Activated T-helper 17 cell treated with anti-CD3 and anti-CD28 coated beads, Interleukin-2, amount 50 U/mL, for 72 hours (primary cell): ENCODE measurements at places on chromosomes 16 and 17. TPM values are rescaled to one million over a fixed set of nuclear protein-coding genes. Genes with fewer than 3 reads are reported as not detected.

PRM2 gene
- not detected for total RNA-seq

TOX3 gene
- total RNA-seq: not detected

TBC1D3D gene
- total RNA-seq: 0.85 TPM

ST6GALNAC2 gene
- not detected for total RNA-seq

TPSG1 gene
- not detected for total RNA-seq

ABI3 gene
- 36.1 TPM for total RNA-seq

B3GNT9 gene
- total RNA-seq: 8.3 TPM

CYBC1 gene
- total RNA-seq: 323 TPM

NLRP1 gene
- 39.9 TPM for total RNA-seq

PHOSPHO1 gene
- total RNA-seq: not detected

SSTR5 gene
- total RNA-seq: not detected

CDH5 gene
- total RNA-seq: not detected

SCNN1G gene
- not detected for total RNA-seq

DNAI2 gene
- 0.19 TPM for total RNA-seq
